Ecto neural progenitor cell (in vitro differentiated cells): ENCODE measurements at places on chromosomes 2 and 18.

DNA sequence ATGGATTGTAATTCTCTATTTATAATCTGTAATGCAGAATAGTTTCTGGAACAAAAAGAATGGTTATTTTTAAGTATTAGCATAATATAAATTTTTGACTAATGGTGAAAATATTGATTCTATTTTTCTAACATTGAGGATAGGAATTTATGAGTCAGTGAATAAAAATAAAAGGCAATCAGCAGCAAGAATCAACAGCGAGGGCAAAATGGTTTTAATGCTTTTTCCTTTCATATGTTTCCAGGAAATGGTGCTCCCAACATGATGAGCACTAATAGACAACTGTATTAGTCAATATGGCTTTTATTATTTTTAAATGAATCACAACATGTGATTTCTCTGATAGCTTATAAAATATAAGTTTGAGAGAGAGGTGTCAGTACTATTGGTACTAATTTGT, 90.7 kb upstream of the TFPI start:
- no peak for DNase-seq

DNA sequence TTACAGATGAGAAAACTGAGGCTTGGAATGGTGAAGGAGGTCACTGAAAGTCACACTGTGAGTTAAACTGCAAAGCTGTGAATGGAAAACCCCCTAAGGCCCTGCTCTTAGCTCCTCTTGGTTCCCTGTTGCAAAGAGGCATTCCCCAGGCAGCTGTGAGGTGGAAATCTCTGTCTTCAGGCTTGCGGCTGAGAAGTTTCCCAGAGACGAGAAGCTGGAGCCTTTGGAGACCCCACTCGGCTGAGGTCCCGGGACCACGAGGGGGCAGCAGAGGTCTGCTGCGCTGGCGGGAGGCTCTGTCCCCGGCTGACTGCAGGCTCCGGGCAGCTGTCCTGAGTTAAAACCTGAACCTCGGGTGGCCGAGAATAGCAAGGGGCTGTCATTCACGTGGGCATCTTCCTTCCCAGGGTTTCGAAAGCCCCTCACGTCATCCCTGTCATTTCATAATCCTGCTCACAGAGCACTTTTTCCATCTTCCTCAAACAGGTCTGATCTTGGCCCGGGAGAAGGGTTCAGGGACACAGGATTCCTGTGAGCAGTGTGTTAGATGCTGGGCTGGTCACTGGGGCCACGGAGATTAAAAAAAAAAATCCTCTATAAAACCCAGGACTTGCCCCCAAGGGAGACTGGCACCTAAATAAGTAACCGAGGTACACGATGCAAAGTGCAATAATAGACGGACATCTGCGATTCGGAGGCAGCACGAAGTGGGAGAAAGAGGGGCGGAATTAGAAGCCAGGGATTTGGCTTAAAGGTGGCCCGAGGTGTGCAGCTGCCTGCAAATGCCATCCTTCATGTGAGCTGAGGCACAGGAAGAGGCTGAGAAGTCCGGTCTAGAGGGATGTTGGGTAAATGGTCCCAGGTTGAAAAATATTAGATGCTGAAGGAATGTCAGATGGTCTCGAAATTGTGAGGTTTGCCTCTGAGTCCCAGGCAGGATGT, 24.6 kb upstream of the ATOH8 start:
- DNase-seq: peak; percentile 92

DNA sequence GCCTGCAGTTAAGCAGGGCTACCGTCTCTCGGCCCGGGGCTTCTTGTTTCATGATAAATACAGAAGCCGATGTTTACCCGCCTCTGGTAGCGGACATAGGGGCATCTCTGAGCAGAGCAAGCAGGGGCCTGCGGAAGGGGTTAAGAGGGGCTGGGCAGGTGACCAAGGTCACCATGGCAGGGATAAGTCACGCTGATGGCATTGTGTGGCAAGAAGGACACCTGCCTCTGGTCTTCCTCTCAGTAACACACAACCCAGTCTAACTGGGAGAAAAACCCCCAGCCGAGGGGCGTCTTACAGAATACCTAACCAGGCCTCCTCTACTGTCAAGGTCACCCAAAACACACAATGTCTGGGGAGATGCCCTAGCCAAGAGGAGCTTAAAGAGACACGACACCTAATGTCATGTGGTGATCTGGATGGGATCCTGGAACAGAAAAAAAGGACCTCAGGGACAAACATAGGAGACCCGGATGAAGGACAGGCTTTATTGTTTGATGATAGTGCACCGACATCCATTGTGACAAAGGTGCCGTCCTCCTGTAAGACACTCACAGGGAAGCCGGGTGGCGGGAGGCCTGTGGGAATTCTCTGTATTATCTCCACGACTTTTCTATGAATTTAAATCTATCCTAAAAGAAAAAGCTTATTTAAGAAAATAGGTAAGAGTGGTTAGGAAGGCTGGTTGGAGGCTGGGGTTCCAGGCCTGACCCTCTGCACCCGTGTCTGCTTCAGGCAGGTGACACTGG, 24.8 kb downstream of the SH3BP4 start:
- DNase-seq: no peak

GRCh38 chr2:31384351-31384750, 30.2 kb downstream of the XDH start:
- no peak for DNase-seq

DNA sequence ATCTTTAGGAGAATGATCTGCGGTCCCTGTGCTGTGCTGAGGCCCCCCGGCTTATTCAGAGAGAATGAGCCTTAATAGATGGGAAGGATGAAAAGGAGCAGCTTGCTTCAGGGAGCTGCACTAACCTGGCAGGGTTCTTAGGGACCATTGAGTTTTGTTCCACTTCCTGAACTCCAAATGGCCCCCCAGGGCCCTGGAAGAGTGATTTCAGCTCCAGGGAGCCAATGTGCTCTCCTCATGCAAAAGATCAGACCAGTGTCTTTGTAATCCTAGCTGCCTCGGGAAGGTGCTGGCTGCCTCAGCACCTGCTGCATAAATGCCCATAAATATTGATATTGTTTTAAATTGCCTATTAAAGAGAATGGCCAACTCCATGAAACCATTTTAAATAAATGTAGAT, 210.2 kb downstream of the NCK2 start:
- no peak for DNase-seq

DNA sequence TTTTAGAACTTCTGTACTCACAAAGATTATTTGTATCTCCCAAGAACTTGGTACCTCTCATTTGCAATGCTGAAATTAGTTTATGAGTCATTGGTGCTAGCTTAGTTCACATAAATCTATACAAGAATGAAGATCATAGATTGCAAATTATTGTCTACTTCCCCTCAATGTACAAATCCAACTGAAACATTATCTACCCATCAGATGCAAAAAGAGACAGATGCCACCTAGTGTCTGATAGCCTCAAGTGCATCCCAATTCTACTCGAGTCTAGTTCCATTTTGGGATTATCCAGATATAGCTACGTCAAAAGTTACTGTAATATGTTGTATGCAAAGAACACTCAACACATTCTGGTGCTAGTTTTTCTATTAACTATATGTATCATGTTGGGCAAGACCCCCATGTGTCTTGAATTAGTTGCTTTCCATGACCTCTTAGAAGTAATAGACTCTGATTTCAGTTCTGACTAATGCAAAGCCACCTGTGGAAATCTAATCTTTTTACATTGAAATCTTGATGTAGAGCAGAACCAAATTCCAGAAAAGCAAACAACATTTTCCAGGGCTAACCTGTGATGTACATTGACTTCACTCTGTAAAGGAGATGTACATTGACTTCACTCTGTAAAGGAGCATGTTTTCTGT, 210.0 kb downstream of the RBM43 start:
- DNase-seq: no peak

- DNase-seq: no peak
Measured at GRCh38 chr2:10316336-10316735, 13.6 kb downstream of the HPCAL1 start.

DNA sequence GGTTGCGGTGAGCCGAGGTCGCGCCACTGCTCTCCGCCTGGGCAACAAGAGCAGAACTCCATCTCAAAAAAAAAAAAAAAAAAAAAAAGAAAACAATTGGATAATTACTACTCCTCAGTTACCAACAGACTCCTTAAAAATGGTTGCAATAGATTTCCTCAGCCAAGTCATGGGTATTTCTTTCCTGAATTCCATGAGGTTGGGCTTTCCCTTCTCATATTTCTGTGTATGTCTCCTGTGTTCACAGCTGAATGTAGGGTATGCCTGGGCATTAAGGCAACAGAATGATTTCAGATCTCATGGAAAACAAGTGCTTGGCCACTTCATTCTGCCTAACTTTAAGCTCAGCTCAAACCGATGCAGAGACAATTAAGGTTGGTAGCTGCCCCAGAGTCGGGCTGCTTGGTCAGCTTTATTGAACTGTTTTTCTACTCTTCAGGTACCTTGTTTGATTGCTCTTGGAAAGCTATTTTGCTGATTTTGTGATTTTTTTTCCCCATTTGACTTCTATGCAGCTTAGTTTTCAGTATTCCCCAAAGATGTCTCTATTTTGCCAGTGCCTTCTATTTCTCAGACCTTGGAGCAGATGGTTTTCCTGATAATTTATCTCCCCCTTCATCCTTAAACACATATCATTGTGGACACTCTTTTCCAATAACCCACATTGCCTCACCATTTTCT, 24.8 kb downstream of the KIF5C start:
- DNase-seq: no peak
